ENCODE measurements at places on chromosomes 16 and 17.

- DNase-seq, result no peak
Observed at GRCh38 chr17:66676421-66676820, 158.5 kb upstream of the CACNG5 start.

- no peak for DNase-seq
Observed at GRCh38 chr17:39651923-39652586, 13.1 kb upstream of the TCAP start.

GRCh38 chr17:68824707-68825106, 130.5 kb downstream of the ABCA8 start:
- DNase-seq, result no peak

GRCh38 chr17:8151641-8152111, 528 bp downstream of the PER1 start:
- DNase-seq, result peak; percentile 22

GRCh38 chr16:35391328-35391727, 1931.9 kb downstream of the TP53TG3F start:
- DNase-seq, result peak; percentile 64

DNA sequence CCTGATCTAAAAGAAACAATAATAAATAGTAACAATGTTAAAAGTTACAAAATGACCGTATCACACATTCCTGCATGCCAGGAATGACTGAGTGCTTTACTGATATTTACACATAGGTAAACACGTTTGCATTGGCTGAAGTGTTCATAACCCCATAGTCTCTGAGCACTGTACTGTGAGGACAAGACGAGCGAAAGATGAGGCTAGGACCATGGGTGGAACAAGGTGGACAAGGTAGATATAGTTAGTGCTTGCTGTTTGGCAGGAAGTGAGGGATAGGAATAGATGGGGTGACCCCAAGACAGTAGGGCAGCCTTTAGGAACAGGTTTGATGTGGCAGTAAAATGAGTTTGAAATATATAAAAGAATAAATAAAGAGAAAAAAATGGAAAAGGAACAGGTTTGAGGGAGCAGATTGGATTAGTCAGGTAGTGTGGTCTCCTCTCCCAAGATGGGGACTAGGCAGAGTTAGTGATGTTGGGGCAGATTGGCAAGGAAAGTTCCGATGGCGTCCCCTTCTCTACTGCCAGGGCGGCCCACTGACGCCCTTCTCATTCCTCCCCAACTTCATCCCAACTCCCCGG, 452 bp upstream of the E2F4 start:
- no peak for DNase-seq

DNA sequence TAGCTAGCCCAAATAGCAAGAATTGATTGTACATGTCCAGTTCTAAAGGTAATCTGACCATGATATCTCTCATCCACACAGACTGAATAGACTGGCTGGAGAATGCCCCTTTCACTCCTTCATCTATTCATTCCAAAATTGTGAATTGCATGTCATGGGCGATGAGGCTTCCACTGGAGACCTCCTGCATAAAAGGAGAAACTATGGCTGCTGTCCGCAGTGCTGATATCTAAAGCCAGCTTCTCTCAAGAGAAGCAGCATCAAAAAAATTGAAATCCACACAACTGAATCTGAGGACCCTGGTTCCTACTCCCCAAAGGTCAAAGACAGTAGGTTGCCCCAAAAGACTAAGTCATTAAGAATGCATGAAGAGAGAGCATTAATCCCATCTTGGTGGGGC, 7.9 kb upstream of the SCNN1G start:
- peak; percentile 26 for DNase-seq

- no peak for DNase-seq
Observed at GRCh38 chr17:74752822-74753401, 4.5 kb downstream of the NHERF1 start.

DNA sequence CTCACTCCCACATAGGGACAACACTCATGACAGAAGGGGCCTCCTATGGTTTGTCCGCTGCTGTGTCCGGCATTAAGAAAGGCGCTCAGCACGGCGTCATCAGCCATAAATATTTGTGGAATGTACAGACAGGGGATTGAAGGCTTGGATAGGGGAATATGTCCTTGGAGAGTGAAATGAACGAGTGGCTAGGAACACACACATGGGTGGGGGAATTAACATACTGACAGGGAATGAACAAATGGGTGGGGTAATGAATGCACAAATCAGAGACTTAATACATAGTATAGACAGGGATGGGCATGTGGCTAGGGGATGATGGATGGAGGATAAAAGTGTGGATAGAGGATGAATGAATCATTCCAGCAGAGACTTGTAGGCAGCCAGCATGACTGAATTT, 154.0 kb upstream of the HSBP1 start:
- peak; percentile 16 for DNase-seq

- DNase-seq, result no peak
Observed at GRCh38 chr17:46869296-46869695, 17.9 kb downstream of the WNT9B start.

GRCh38 chr16:83109490-83110125, 482.8 kb downstream of the CDH13 start:
- DNase-seq, result no peak

DNA sequence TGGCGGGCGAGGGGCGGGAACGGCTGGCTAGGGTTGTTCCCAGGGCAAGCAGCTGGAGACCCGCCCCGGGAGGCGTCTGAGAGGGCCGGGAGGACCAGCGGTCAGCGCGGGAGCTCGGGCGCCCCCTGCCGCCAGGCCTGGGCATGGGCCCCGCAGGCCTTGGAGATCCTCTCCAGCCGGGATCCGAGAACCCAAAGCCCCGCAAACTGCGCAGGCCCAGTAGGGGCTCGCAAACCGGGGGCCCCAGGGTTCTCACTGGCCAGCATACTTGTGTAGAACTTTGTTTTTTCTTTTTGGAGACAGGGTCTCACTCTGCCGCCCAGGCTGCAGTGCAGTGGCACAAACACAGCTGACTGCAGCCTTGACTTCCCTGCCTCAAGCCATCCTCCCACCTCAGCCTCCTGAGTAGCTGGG, 20.8 kb upstream of the ZNF423 start:
- peak; percentile 66 for DNase-seq

DNA sequence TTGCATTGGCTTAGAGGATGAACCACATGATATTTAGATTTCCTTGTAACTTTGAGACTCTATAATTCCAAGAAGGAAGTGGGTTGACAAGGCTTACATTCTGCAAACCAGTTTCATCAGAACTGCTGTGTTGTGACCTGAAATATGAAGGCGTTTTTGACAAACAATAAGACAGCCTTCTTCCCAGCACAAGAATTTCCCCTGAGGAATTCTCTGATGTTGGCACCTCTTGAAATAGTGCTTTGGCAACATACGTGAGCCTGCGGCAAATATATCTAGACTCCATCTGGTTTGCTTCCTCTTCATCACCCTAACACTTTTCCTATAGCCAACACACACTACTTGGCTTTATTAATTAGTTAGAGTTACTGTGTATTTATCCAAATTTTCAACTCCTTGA, 585.5 kb upstream of the SOX9 start:
- DNase-seq, result no peak

DNA sequence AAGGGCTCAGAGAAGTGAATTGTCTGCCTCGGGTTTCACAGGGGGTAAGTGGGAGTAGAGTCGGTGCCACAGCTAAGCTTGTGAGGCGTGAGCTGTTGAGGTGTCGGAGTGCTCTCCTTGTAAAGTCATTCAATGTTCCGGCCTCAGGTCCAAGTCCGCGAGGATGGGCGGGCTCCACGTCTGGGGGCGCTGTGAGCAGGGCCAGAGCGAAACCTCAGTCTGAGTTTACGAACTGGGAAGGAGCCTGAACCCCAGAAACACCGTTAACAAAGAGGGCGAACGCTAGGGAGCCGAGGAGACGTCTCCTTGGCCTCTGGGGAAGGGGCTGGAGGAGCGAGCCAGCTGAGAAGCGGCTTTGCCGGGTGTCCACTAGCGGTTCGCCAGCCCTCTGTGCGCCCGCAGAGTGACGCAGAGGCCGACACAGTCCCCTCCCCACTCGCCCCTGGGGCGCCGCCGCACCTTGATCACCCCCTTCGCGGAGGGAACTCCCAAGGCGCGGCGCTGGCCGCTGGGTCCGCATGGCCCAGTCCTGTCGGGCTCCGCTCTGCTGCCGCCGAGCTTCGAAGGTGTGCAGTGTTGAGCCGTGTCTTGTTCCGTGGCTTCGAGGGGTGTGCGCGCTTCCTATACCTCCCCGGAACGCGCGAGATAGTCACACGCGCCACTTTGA, 4.9 kb downstream of the IRX3 start:
- no peak for DNase-seq

GRCh38 chr16:12459391-12460063, 344.2 kb downstream of the CPPED1 start:
- no peak for DNase-seq

DNA sequence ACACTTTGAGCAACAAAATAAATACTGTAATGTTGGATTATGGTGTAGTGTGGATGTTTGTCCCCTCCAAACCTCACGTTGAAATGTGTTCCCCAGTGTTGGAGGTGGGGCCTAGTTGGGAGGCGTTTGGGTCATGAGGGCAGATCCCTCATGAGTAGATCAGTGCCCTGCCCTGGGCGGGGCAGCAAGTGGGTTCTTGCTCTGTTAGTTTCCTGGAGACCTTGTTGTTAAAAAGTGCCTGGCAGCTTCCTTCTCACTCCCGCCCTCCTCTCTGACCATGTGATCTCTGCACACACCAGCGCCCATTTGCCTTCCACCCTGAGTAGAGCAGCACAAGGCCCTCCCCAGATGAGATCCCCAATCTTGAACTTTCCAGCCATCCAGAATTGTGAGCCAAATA, 67.7 kb downstream of the MPRIP start:
- no peak for DNase-seq
